ENCODE measurements at places on chromosomes 1 and 21. TPM values are rescaled to one million over a fixed set of nuclear protein-coding genes. Genes with fewer than 3 reads are reported as not detected.

HJV gene
- polyA plus RNA-seq = not detected

FABP3 gene
- 5.9 TPM for polyA plus RNA-seq

CLK2 gene
- 25.5 TPM for polyA plus RNA-seq

CCDC185 gene
- not detected for polyA plus RNA-seq

INSRR gene
- not detected for polyA plus RNA-seq

CFHR1 gene
- not detected for polyA plus RNA-seq

COL16A1 gene
- polyA plus RNA-seq = 74.3 TPM

NBPF4 gene
- polyA plus RNA-seq = not detected

CELA3A gene
- not detected for polyA plus RNA-seq

TMCO4 gene
- polyA plus RNA-seq = 9.7 TPM

CD2 gene
- polyA plus RNA-seq = not detected

LINGO4 gene
- not detected for polyA plus RNA-seq

MLLT11 gene
- polyA plus RNA-seq = 8.4 TPM

KCNJ15 gene
- 24.5 TPM for polyA plus RNA-seq

PCAT6 gene
- polyA plus RNA-seq = 3.1 TPM

MORC3 gene
- polyA plus RNA-seq = 6.9 TPM

ACKR1 gene
- not detected for polyA plus RNA-seq

SLC9A1 gene
- 40.2 TPM for polyA plus RNA-seq

OVAAL gene
- polyA plus RNA-seq = not detected

FMO1 gene
- not detected for polyA plus RNA-seq

FCRL2 gene
- polyA plus RNA-seq = not detected

CCDC30 gene
- polyA plus RNA-seq = 0.12 TPM

LEPR gene
- 0.55 TPM for polyA plus RNA-seq

RNU1-3 gene
- not detected for polyA plus RNA-seq

Data from foreskin keratinocyte (primary cell).